ENCODE measurements at places on chromosomes 4 and X.

GRCh38 chr4:3529363-3529762 is 2.9 kb downstream of the LRPAP1 start:
- no peak for DNase-seq

DNA sequence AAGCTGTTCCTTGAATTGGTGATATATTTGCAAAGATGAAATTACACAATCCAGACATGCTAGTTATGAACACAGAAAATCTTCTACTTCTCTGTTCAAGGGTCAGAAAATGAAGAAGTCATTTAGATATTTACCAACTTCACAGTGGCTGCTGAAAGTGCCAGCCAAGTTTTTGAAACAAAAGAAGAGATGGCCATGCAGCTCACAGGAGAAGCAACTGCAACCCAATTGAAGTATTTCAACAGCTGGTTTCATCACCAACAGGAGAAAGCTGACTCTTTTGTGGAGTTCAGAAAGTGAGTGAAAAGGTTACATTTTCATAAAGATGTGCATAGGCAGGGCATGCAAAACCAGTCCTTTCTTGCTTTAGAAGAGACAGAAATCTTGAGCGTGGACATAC is 70.1 kb upstream of the LSM6 start:
- DNase-seq: no peak

- no peak for DNase-seq
Measured at GRCh38 chr4:162115333-162115732, 48.5 kb downstream of the FSTL5 start.

- no peak for DNase-seq
Measured at GRCh38 chr4:152581536-152582160, 45.8 kb upstream of the FBXW7 start.

GRCh38 chrX:40887476-40887875 is 152.1 kb upstream of the MED14 start:
- no peak for DNase-seq

GRCh38 chrX:9610771-9611392 is 146.0 kb downstream of the TBL1X start:
- no peak for DNase-seq

DNA sequence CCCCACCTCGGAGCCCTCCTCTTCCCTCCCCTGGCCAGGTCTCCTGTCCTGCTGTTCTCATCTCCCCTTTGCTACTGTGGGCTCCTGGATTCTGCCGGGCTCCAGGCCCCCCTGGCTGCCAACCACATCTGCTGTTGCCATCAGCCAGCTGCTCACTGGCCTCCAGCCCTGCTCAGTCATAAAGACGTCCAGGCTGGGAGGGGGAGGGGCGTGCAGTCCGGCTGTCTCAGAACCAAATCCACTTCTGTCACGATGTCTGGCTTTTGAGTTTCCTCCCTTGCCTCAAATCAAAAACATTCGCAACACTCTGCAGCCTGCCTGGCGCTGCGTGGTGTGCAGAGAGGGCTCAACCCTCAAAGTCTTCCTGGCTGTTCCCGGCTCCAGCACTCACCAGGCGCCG is 7.1 kb downstream of the RASL11B start:
- no peak for DNase-seq

DNA sequence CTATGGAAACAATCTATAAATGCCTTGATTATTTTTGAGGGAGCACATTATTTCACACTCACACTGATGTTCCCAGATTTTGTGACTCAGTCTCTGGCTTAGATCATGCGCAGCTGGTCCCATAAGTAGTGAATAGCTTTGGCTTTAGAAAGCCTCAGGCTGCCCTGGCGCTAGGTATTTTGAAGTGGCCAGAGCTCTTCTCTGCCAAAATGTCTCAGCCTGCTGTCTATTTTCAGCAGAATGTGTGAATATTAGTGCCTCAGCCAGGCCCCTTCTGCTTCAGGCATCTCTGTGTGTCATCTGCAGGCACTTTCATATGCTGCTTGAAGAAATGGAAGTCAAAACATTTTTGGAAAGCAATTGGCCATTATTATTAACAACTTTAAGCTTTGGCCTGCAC is 931.0 kb upstream of the INTU start:
- no peak for DNase-seq

- DNase-seq: no peak
Measured at GRCh38 chr4:13097971-13098370, 386.2 kb downstream of the RAB28 start.

DNA sequence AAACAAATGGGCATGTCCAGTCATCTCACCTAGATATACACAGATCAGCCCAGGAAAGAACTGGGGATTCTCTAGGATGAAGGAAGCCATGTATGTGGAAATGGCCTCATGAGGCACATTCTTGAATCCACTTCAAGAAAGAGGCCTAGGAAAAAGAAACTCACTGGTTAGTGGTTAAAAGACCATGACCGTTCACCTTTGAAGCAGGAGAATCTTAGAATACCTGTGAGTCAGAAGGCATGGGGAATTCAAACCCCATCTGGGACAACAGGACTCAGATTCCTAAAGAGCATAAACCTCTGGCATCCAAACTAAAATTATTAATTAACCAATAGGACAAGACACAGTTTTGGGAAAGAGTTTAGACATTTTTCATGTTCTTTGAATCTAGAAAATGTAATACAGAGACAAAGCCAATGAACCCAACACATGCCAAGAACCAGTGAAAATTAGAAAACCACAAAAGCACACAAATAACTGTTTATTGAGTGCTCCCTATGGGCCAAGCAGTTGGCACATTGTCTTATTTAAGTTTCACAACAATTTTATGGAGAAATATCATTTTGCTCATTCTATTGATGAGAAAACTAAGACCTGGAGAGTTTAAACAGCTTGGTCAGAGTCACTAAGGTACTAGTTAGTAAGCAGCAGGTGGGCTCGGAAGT is 97.5 kb downstream of the NPNT start:
- DNase-seq: no peak

Data from CD4-positive, alpha-beta T cell treated with Interleukin-12 subunit alpha and Interleukin-12 subunit beta, for 1 hour (primary cell).